ENCODE measurements at places on chromosomes 2 and 18. TPM values are rescaled to one million over a fixed set of nuclear protein-coding genes. Genes with fewer than 3 reads are reported as not detected.

Gene IL37
- not detected for total RNA-seq

DNA sequence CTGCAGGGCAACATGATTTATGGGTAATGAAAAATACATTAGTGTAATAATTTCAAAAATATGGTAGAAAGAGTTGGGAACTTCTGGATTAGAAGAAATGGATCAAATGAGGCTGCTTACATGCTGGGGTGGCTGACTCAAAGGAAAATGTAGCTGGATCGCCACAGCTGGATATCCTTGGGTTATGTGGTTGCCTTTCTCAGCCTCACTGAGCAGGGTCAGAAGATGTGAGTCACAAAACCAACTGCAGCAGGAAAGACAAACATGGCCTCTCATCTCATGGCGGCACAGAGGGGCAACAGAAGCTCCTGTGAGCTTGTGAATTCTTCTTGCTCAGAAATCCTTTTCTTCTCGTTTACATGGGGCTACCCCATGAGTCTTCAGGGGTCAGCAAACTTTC is 317.1 kb upstream of the SPRED2 start:
- no peak for ATAC-seq

- ATAC-seq: no peak
Measured at GRCh38 chr2:122988395-122989221, 1036.5 kb upstream of the CNTNAP5 start.

Gene SLC11A1
- 1.6 TPM for total RNA-seq

Gene MOCOS
- 0.75 TPM for total RNA-seq

DNA sequence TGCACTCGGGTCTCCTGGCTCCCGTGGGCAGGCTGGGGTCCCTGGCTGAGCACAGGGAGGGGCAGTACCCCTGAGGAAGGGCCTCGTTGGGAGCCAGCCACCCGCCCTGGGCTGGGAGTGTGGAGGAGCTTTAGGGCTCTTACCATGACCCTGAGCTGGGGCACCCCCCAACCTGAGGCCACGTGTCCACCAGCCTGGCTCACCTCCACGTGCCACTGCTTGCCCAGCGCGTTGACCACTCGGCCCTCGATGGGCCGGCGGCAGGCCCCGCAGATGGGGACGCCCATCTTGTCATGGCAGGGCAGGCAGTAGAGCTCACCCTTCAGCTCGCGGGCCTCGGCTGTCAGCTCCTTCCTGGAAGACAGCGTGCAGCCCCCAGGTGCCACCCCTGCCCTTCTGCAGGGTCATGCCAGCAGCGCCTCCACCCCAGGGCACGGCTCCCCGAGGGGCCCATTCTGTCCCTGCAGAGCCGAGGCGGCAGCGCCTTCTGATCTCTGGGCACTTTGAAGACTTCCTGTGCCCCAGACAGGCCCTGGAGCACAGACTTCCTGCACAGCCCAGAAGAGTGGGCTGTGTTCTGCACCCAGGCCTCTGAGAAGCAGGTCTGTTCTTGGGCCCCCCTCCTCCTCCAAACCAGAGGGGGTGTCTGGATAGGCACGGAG is 4.0 kb upstream of the GPR17 start:
- no peak for ATAC-seq

DNA sequence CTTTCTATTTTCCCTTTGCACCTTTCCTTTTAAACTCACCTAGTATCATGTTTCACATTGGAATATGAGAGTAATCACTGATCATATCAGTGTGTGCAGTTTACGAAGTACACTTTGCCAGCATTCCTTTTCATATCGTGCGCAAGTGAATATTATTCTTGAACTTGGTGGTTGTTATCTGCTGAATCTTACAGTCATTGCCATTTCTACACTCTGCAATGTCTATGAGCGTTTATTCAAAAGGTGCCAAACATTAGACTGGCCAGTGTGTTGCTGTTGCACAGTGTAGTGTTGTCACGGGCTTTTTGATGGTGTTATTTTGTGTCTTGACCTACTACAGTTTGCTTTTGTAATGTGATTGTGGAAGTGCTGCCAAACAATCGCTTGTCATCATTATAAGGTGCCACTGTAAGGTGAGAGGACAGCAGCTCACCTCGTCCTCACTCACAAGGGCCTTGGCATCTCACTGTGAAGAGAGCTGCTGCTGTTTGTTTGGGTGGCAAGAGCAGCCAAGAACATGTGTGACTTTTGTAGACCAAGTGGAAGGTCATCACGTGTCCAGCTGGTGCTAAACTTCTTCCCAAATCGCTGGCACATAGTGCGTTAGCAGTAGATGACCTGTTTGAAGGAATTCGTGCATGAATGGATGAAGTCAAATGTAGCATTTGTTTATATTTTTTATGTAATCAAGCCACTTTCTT is 113.3 kb downstream of the MYO1B start:
- ATAC-seq: no peak

DNA sequence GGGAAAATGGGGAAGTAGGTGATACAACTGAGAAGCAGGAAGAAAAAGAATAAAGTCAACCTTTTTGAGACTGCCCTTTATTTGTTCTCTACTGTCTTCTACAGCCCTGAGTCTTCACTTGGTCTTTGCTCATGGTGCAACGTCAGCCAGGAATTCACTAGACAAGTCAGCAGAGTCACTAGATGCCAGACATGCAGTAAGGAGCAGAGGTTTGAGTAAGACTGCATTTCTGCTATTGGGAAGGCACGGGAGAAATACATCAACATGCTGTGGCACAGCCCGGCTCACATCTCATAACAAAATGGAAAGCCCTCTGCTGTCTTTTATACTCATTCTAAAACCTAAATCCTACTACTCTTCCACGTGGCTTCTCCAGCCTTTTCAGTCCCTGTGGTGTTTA is 67.1 kb downstream of the PRELID3A start:
- no peak for ATAC-seq

- no peak for ATAC-seq
Measured at GRCh38 chr2:241313543-241314095, 1.9 kb downstream of the HDLBP start.

DNA sequence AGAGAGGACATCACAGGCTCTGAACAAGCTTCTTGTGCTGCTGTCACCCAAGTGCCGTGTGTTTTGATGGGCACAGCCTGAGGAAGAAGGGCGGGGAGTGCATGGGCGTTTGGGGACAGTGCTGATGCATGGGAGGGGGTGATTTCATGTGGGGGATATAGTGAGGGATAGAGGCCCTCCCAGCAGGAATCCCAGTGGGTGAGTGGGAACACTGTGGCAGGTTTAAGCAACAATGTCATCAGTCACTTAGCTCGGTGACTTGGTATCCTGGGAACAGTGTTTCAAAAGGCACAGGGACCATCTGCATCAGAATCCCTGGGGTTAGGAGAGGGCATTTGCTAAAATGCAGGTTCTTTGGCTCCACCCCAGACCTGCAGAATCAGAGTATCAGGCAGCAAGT is 609 bp downstream of the SIGLEC15 start:
- no peak for ATAC-seq

- no peak for ATAC-seq
Measured at GRCh38 chr2:239951129-239951734, 73.9 kb downstream of the NDUFA10 start.

Gene PTPRN
- 32.0 TPM for total RNA-seq

Gene DAW1
- total RNA-seq: 0.09 TPM

- ATAC-seq: peak; percentile 90
Measured at GRCh38 chr2:166180951-166181812, 53.4 kb upstream of the SCN1A start.

DNA sequence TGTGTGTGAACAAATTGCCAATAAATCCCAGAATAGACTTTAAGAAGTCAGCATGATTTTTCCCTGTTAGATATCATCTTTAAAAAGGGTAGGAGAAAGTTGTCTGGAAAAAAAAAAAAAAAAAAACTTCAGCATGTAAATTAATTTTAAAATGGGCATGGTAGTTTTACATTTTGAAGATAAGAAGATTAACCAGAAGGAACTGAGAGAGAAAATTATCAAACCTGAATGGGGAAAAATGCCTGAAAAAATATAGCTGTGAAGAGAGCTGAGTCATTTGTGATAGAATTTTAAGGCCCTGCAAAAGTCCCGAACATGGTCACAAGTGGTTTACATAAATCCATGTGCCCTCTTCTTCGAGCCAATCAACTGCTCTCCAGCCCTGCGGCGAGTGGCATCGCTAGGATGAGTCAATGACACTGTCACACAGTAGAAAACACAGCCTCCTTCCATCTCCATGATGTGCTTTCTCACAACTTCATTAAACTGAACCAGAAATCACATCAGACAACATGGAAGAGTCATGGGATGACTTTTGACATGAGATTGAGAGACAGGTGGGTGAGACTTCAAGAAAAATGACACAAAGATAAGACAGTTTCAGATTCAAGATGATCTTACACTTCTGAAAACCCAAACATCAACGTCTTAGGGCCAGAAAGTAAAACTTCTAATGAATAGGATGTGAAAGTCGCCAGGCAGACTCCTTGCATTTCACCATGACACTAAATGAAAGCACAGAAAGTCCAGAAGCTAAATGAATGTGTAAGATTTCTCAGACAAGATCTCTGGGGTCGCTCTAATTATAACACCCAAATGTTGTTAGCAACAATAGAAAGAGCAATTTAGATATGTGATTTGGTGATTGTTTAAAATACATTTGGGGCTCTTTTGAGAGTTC is 273.0 kb upstream of the ID2 start:
- no peak for ATAC-seq

- no peak for ATAC-seq
Measured at GRCh38 chr2:26976237-26976636, 5.8 kb downstream of the MAPRE3 start.

Gene CRYGD
- total RNA-seq: not detected

- ATAC-seq: peak; percentile 54
Measured at GRCh38 chr2:47309952-47310800, 92.8 kb upstream of the MSH2 start.

Gene ATP6V1B1
- total RNA-seq: 1.9 TPM

DNA sequence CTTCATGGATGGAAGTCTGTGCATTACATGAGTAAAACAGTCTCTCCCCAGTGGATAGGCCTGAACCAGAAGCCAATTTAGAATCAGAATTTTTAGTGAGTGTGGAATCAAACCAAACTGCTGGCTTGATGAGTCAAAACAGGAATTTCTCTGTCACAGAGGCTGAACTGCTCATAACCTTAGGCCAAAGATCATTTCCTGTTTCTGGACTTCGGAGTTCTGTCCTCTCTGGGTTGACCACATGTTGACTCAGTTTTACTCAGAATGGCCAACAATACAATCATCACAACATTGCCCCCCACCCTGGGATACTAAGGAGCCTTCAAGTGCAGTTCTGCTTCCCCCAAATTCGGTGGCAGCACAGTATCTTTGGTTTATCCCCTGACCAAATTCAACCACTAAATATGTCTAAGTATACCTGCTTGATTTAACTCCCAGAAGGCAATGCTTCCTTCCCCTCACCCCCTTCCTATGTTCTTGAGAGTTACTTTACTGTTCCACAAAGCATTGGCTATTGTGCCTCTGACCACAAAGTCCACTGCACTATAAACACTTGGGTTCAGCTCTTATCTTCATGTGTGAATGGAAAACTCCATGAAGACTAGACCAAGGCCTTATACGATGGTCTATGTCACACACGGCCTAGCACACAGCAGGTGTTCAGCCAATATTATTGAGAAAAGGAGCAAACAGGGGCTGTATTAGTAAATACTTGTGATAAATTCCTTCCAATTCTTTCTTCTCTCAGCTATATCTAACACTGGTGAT is 67.8 kb downstream of the NXPH2 start:
- ATAC-seq: no peak

DNA sequence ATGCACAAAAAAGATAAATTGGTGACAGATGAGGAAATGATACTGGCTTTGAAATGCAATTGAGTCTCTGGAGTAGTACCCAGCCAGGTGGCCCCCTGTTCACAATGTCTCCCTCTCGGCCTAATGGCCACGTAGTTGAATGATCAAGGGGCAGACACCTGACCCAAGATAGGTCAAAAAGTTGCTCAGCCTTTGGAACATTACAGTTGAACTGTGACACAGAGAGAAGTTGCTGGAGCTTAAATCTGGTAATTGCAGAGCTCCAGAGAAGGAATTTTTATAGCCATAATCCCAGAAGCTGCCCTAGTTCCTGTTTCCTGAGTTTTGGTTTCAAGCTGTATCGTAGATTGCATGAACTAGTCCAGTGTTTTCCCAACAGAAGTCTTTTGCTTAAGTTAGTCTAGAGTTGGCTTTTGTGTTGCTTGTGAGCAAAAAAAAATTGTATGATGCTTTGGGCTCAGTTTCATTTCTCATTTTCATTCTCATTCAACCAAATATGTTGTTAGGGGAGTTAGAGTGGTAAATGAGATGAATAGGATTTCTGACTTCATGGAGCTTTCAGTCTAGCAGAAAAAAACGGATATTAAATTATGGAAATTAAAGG is 117.9 kb downstream of the CSRNP3 start:
- no peak for ATAC-seq

Gene TEKT4
- 0.33 TPM for total RNA-seq

DNA sequence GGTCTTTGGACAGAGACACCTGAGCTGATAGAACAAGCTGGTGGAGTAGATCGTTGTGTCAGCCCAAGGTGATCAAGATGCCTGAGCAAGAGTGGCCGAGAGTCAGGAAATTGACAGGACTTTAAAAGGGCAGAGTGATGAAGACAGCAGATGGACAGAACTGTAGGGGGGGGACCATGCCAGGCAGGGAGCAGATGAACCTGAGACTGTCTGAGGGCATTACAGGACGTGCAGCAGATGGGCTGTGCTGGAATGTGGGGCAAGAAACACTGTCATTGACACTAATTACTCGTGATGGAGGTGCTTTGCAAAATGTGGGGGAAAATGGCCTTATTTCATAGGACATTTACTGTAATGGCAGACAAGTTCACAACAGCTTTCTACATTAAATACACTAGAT is 225.0 kb downstream of the THSD7B start:
- ATAC-seq: no peak

DNA sequence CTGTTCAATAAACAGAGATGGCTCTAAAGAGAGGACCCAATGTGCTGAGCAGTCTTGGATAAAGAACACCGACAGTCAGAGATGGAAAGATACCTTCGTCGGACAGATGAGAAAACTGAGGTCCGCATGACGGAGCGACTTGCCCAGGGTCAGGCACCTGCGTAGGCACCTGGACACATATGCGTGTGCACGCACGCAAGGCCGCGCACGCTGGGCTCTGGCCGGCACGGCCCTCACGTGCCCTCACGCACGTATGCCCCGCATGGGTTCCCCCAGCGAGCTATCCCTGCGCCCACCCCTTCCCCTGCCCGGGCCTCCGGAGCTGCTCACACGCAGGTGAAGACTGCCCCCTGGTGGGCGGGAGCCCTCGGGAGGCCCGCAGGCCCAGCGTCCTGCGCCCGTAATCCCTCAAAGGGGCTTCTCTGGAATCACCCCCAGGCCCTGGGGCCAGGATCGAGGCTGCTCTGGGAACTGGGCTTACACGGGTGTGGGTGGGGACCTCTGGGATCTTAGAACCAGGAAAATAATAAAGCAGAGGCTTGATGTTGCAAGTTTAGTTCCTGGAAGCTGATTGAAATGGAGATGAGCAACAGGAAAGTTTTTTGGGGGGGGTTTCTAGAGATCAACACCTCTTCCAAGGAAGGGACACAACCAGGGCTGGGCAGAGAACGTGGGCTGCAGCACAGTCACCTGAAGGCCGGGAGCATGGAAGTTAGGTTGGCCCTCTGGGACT is 246.3 kb downstream of the TNS1 start:
- peak; percentile 97 for ATAC-seq

GRCh38 chr2:126901459-126901858 is 2.8 kb downstream of the TEX51 start:
- no peak for ATAC-seq

GRCh38 chr2:179044500-179044899 is 5.4 kb downstream of the CCDC141 start:
- ATAC-seq: no peak

GRCh38 chr18:44803019-44803650 is 122.4 kb downstream of the SETBP1 start:
- ATAC-seq: peak; percentile 99

Gene IL36A
- not detected for total RNA-seq

Gene ROCK1
- total RNA-seq: 46.1 TPM

GRCh38 chr2:201785135-201785534 is 4.4 kb upstream of the ALS2 start:
- ATAC-seq: no peak

All from motor neuron (in vitro differentiated cells).